Fibroblast of lung (primary cell): ENCODE measurements at places on chromosomes 7 and 10.

GRCh38 chr7:47804767-47805545, 143.3 kb downstream of the PKD1L1 start:
- no peak for DNase-seq

DNA sequence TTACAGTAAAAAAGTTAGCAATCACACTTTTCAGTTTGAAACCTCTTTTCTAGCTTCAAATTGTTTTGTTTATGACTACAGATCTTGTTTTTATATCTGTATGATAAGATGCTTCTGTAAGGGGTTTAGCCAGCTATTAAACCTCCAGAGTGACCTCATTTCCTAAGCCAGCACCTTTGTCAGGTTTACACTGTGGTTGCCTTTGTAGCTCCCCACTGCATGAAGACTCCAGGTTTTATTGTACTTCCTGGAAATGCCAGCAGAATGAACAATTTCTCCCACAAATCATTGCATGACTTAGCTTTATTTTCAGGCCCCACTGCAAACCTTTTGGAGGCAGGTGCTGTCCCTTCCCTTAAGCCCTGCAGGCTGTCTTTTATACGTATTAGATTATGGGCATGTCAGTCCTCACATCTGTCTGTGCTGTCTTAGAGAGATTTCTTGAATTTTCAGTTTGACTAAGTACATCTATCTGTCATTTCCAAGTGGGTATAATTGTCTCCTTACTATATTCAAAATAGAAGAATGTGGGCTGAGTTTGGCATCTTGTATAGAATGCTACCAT, 8.2 kb upstream of the AGR3 start:
- no peak for DNase-seq

GRCh38 chr7:154918741-154919140, 84.2 kb downstream of the PAXIP1 start:
- DNase-seq: no peak

DNA sequence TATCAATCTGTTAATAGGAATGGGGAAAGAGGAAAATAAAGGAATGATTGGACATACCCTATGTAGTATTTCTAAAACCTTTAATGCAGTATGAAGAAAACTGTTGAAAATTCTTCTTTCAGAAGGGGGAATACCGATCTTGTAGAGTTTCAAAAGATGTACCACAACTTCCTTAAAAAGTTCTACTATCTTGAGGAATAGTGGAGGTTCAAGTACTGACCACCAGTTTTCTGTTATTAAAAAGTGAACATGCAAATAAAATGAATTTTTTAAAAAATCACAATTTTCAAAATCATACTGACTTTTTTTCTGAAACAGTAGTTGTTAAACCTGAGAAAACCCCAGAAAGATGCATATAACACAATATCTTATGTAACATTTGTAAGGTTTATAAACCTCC, 86.5 kb downstream of the HERC4 start:
- no peak for DNase-seq

GRCh38 chr10:98030991-98031431, 590 bp upstream of the CRTAC1 start:
- DNase-seq: no peak

DNA sequence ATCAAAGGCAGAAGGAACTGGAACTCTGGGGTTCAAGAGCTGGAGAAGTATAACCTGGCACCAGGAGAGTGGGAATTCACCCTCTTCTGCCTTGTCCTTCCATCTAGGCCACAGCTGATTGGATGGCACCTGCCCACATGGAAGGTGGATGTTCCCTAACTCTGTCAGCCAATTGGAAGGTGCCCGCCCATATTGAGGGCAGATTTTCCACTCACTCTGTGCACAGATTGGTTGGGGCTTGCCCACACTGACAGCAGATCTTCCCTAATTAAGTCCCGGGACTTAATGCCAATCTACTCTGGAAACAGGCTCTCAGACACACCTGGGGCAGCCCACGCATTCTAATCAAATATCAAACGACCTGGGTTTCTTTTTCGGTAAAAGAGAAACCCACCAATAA, 1142.3 kb upstream of the CELF2 start:
- no peak for DNase-seq

DNA sequence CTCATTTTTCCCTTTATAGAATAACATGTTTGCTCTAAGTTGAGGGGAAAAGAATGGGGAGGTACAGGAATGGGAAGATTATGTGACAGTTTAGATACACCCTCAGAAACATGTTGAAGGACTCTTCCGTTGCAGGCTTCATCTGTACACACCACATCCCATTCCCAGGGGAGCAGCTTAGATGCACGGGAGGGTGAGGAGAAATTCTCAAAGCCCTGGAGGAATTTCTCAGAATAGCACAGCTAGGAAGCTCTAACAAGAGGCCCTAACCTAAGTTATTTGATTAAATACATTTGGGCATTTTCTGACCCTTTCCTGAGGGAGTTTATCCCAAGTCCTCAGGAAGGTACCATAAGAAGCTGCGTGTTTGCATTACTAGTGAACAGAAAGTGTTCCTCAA, 660.2 kb upstream of the IGFBP3 start:
- no peak for DNase-seq

GRCh38 chr7:151115121-151115835, 29.0 kb downstream of the AGAP3 start:
- peak; percentile 12 for DNase-seq

DNA sequence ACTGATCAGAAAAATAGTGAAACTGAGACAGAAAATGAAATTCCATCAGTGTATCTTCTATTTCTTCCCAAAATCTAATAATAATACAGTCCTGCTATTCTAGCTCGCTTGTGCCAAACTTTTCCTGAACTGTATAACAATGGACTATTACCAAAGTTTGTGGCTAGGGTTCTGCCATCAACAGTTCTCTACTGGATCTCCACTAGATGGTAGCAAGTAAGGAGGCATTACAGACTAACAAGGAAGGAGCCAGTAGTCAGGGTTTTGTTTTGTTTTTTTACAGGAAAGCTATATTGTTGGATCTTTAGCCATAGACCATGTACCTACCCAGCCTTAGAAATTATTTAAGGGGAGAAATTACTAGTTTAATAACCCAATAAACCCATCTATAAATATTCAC, 10.8 kb downstream of the MTERF1 start:
- DNase-seq: no peak

GRCh38 chr7:14754631-14755030, 147.9 kb downstream of the DGKB start:
- DNase-seq: peak; percentile 67

GRCh38 chr7:49770838-49771237, 2.6 kb upstream of the VWC2 start:
- DNase-seq: no peak

DNA sequence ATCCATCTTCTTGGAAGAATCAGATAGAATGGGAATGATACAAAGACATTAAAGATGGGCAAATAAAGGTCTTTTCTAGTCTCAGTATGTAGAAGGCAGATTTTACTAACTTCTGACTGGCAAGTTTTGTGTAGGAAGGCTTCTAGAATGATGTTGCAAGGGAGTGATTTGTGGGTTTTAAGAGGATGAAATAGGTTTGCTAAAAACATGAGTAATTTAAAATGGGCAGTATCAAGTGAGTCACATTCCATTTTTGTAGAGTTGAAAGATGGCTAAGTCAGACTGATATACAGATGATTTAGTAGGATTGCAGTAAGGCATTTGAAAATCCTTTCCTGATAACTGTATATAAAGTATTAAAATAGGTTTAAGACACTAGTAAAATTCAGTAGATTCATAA, 777.4 kb downstream of the SORCS1 start:
- no peak for DNase-seq

DNA sequence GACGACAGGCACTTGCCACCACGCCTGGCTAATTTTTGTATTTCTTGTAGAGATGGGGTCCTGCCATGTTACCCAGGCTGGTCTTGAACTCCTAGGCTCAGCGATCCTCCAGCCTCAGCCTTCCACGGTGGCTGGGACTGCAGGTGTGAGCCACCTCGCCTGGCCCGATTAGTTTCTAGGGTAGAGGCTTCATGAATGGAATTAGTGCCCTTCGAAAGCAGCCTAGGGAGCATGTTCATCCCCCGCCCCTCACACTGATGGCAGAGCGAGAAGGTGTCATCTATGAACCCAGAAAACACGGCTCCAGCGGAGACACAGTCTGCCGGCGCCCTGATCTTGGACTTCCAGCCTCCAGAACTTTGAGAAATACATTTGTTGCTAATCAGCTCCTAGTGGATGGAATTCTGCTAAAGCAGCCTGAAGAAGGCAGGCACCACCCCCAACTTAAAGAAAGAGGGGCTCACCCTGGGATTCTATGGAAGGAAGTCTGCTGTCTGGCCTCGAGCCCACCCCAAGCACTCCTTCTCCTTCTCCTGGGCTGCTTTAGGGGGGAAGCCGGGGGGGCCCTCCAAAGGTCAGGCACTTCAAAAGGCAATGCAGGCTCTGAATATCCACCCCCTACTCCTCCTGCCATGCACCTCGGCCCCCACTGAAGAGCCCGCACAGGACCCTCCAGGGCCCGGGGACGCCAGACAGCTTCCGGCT, 10.1 kb downstream of the PDGFA start:
- DNase-seq: no peak

DNA sequence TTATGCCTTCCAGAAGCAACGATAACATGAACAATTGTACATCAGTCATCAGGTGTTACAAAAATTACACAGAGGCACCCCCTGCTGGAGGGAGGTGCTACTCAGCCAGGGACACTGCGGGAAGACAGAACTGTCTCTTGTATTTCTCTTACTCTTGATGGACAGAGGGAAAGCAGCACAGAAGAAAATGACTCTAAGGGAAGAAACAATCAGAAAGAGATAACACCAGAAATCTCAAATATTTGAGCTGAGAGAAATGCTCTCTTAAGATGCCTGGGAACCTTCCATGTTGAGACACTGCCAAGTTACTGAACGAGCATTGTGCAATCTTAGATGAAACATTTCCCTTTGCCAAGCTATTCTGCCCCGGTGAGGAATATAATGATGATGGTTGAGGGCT, 227.6 kb upstream of the NPSR1 start:
- peak; percentile 70 for DNase-seq

DNA sequence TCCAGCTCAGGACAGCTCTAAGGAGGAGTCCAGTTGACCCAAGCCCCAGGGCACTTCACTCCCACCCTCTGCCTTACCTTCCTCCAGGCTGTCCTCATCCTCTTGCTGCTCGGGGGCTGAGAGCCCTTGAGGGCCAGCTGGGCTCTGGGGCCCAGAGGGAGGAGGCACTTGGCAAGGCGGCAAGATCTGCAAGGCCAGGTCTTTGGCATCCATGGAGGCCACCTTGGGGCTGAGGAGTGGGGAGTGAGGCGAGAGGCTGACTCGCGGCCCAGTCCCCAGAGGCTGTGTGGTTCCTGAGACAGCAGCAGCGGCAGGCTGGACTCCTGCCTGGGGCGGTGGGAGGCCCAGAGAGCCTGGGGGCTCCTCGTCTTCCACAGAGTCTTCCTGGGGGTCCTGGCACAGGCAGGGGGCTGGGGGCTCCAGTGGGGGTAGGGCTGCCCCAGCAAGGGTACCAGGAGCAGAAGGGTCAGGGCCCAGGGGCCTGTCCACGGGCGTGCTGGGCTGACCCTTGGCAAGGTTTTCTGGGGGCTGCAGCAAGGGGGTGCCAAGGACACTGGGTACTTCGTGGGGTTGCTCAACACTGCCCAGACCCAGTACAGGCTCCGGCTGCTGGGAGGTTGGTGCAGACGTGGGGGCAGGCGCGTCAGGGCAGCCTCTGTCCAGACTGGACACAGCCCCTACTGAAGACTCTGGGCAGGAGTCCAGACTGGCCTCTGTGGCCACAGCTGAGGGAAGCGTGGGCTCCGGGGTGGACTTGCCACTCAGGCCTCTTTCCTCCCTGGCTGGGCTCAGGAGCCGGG, 6.5 kb downstream of the NACAD start:
- peak; percentile 17 for DNase-seq

DNA sequence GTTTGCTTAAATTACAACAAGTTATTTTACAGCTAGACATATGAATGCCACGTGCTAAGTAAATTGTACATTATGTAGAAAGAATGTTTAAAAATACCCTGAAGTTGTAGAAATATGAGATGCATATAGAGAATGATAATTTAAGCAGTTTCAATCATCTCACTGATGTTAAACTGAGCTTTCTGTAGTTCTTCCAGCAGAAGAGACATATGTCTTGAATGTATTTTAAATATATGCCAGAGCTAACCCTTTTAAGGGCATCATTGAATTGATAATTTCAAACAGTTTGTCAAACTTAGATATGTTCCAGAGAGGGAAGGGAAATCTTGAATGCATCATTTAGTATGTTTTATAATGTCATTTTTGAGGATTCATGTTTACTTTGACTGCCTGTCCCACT, 255.2 kb downstream of the MDFIC start:
- no peak for DNase-seq

GRCh38 chr7:77753173-77753572, 45.1 kb downstream of the TMEM60 start:
- DNase-seq: no peak

DNA sequence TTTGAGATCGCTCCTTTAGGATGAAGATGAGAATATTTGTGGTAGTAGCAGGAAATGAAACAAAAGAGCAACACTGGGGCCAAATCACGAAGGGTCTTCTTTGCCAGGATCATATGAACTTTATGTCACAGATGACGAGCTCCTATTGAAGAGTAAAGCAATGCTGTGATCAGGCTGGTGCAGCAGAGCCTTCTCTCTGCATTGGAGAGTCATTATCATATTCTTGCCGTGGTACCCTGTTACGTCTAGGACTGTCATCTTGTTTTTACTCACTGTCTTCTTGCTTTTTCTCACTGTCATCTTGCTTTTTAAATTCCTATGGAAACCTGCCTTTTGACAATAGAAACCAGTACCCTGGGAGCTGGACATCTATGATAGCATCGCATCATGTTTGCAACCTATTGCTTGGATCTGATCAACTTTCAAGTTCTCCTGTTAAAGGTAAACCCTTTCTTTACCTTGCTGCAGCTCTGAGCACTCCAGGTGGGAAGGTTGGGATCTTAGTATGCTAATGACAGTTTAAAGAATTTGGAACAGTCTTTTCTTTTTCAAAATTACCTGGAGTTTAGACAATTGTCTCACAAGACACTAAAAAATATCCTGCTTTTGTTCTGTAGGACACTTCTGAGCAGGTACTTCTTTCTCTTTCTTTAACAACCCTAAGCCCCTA, 27.9 kb upstream of the CACNA2D1 start:
- DNase-seq: no peak

DNA sequence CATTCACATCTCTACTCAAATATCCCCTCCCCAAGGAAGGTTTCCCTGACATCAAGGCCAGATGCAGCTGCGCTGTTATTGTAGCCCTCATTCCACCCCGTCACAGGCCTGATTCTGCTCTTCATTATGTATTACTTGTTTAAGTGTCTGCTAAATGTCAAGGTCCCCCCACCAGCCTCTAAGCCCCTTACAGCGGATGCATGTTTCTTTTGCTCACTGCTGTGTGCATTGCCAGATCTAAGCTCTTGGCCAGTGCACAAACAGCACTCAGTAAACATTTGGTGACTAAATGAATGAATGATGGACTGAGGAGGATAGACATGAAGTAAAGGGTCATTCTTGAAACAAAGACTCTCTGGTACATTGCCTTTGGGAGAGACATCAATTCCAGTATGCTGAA, 90.6 kb downstream of the NEBL start:
- DNase-seq: no peak

GRCh38 chr7:108810756-108811385, 241.2 kb downstream of the DNAJB9 start:
- no peak for DNase-seq
